Esophagus muscularis mucosa (tissue), 4 donors: ENCODE measurements at places on chromosomes 11 and 22. TPM values are rescaled to one million over a fixed set of nuclear protein-coding genes. Genes with fewer than 3 reads are reported as not detected.

The SUSD2 gene
- total RNA-seq: 4.3 TPM

DNA sequence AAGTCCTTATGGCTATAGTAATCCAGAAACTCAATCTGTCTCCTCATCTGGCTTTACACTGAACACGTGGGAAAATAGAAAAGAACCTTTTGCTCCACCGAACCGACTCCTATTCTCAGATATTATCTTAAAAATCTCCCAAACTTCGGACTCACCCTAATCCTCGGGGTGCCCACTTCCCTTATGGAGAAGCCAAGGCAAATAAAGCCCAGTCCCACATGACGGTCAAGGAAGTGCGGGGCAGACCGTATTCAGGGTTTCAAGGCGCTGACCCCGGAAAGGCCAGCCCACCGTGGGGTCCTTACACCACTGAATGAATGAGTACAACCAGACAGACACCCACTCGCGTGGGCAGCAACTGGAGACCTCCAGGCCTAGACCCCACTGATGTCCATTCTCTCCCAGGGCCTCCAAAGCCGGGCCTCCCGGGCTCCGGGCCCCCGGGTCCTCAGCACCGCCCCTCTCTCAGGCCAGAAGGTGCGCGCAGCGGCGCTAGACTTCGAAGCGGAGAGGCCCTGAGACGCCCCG lies 489 bp downstream of the NUP98 start:
- DNase-seq: no peak

GRCh38 chr22:22770280-22770871 lies 117.2 kb upstream of the IGLL5 start:
- no peak for DNase-seq

DNA sequence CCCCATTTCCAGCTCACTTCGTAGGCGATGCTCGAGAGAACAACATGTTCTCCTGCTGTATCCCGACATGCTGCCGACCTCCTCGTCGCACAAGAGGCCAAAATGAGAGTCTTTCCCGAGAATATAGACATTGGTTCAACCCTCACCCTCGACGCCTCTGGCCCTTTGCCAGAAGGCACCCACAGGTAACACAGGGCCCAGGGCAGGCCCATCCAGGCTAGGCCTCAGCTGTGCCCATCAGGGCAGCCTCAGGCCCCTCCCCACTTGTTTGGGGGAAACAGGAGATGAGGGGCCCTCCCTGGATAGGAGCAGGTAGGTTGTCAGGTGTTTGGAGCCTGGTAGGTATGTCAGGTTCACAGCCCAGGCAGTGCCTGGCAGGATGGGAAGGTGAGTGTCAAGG lies 2.7 kb upstream of the RGL4 start:
- DNase-seq: no peak
